Activated T-helper 1 cell treated with anti-CD3 and anti-CD28 coated beads, Interleukin-12 subunit alpha, Interleukin-12 subunit beta, Interleukin-2, Interleukin-4 antibody, amounts not matched to agents 30 ng/mL and 10 ng/mL and 1 ng/mL, durations not matched to agents 14 hours and 24 hours and 36 hours (primary cell): ENCODE measurements at places on chromosomes 11 and 22. TPM values are rescaled to one million over a fixed set of nuclear protein-coding genes. Genes with fewer than 3 reads are reported as not detected.

GRCh38 chr11:85643191-85643614 is 4.6 kb upstream of the TMEM126A start:
- DNase-seq: no peak
- peaks cover 2% of the 10 kb centered on the region for H3K4me1 ChIP-seq
- H3K4me3 ChIP-seq: no peak overlapping the region
- H3K36me3 ChIP-seq: peaks cover 12% of the 10 kb centered on the region
- no peak overlapping the region for H3K27ac ChIP-seq

GRCh38 chr11:74840486-74840885 is 91.8 kb downstream of the RNF169 start:
- H3K27ac ChIP-seq: no peak overlapping the region
- peaks cover 4% of the 10 kb centered on the region for H3K4me1 ChIP-seq
- H3K4me3 ChIP-seq: no peak overlapping the region
- H3K36me3 ChIP-seq: peaks cover 35% of the 10 kb centered on the region
- H3K27me3 ChIP-seq: no peaks in the 10 kb centered on the region

DNA sequence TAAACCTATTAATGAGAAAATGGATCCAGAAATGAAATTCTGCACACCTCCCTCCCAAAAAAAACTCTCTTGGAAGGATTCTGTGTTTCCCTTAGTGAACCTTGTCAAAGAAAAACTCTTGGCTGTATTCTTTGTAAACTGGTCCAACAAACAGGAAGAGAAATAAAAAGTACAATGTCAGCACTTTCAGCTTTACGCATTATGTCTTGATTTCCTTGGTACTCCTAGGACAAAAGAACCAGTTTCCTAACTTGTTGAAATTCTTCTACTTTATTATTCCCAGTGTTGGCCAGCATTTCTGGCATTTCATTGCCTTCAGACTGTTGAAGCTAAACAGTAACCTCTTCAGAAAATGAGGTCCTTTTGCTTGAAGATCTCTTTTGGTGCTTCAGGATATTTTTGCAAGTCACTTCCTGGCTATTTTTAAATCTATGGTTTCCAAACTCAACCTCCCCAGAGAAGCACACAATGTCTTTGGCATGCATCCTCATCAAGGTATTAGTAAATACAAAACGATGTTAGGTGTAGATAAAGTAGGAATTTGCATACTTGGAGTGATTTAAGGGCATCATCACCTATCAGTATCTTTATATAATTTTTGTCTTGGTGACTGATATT is 342.7 kb downstream of the AASDHPPT start:
- H3K36me3 ChIP-seq: no peaks in the 10 kb centered on the region
- H3K4me3 ChIP-seq: no peak overlapping the region

DNA sequence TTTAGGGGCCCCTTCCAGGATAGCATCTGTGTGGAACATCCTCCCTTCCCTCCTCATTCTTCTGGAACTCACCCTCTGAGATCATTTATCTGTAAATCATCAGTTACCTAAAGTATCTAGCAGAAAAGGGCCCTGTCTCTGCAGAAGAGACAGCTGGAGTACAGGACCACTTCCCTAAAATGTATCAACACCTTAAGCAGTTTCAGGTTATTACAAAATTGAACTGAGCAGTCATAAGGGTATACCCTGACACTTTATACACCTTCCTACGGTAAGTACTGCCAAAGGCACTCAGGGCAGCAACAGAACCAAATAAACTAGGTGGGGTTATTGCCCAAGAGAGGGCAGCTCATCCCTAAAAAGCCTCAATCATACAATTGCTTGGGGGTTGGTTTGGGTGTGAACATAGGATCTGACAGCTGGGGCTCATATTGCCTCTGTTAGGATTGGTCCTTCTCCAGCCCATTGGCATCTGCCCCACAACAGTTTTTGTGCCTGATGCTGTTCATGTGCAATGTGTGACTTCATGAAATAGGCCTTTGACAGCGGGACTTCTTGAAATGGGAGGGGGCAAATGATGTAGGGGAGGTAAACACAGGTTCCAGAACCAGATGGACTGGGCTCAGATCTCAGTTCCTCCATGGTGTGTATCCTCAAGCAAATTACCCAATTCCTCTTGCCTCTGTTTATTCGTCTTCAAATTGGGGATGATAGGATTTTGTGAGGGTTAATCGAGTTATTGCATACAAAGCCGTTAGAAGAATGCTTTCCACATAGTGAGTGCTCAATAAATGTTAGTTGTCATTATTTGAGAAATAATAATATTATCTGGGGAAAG is 2.9 kb downstream of the POU2AF3 start:
- H3K36me3 ChIP-seq: no peaks in the 10 kb centered on the region
- H3K4me1 ChIP-seq: no peaks in the 10 kb centered on the region
- H3K4me3 ChIP-seq: no peak overlapping the region

DNA sequence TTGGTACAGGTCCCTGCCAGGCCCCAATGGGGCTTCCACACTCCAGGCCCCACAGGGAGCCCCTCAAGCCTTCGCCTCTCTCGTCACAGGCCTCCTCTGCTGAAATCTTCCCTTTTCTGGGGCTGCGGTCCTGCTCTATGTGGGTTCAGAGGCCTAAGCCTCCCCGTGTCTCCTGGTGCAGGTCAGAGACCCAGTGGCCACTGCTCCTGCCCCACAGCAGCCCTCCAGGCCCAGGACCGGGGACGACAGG is 5.9 kb upstream of the IFITM3 start:
- peak overlapping the region; percentile 89 for H3K27ac ChIP-seq
- no peaks in the 10 kb centered on the region for H3K36me3 ChIP-seq
- peaks cover 45% of the 10 kb centered on the region for H3K4me1 ChIP-seq

- H3K36me3 ChIP-seq: no peaks in the 10 kb centered on the region
- peaks cover 2% of the 10 kb centered on the region for H3K27me3 ChIP-seq
- H3K27ac ChIP-seq: no peak overlapping the region
- no peak for DNase-seq
These were observed 109.9 kb downstream of the NAV2 start for GRCh38 chr11:19822531-19822930.

DNA sequence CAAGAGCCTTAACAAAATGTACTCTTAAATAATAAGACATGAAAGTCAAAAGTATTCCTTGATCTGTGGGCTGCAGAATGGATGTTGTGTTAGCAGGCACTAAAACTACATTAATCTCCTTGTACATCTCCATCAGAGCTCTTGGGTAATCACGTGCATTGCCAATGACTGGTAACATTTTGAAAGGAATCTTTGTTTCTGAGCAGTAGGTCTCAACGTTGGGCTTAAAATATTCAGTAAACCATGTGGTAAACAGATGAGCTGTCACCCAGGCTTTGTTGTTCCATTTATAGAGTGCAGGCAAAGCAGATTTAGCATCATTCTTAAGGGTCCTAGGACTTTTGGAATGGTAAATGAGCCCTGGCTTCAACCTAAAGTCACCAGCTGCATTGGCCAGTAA is 152.9 kb downstream of the PKNOX2 start:
- no peaks in the 10 kb centered on the region for H3K36me3 ChIP-seq
- no peak overlapping the region for H3K27ac ChIP-seq
- DNase-seq: no peak

Gene CHADL
- total RNA-seq: 0.36 and 0.66 TPM in 2 replicates

Gene OR8G1
- not detected in 2 replicates for total RNA-seq

Gene RIC3
- total RNA-seq: 4.7 and 7.4 TPM in 2 replicates

Gene CCDC87
- total RNA-seq: 0.29 and 0.37 TPM in 2 replicates

Gene ZNF215
- 1.8 and 2.1 TPM in 2 replicates for total RNA-seq
